ENCODE measurements at places on chromosomes 5 and 9.

DNA sequence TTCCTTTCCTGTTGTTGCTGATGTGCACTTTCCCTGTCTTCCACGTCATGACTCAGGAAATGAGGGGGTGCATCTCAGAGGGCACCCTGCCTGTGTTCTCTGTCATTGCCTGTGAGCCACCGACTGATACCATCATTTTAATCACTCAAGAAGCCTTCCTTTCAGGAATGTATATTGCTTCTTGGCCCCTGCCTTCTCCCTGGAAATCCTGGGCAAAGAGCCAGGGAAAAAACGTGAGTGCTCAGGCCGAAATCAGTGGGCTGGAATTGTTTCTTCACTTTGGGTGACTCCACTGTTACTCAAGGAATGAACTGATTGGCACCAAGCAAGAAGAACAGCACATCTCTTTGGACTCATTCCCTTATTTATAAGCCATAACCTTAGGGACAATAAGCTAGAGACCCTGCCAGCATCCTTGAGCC lies 126.1 kb downstream of the SNX18 start:
- DNase-seq: no peak

- no peak for DNase-seq
Measured at GRCh38 chr9:73643379-73644013, 491.8 kb downstream of the ANXA1 start.

DNA sequence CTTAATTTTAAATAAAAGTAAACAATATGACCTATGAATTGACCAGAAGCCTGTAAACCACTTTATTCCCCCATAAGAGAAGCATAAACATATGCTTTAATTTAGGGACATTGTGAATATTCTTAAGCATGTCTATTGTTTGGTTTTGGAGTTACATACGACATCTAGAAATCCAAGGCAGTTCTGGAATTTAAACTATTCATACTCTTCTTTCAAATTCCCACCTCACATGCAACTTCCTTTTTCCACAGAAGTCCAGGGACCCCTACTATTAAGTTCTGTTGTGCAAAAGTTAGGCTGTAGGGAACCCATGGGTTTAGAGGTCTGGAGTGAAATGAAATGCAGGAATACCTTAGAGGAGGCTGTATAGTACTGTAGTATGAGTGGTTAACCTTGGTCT lies 2.1 kb downstream of the RIC1 start:
- no peak for DNase-seq

DNA sequence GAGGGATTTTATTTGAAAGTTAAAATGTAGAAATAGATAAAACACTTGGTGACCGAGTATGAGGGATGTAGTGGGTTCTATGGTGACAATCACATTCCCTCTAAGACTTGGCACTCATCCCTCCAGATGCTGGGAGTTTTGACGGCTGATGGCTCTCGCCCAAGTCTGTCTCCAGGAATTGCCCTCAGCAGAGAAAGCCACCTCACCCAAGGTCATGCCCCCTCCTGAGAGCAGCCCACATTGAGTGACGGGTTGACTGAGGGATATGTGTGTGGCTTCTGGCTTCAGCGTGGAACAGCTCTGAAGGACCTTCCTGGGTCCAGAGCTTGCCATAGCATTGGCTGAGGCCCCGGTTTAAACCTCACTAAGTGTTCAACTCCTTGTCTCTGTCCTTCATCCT lies 19.4 kb downstream of the CAVIN4 start:
- DNase-seq: no peak

Data from stimulated activated CD4-positive, alpha-beta T cell treated with anti-CD3 and anti-CD28 coated beads, Interleukin-2, amount 100 ng/mL, for 4 hours (primary cell).